ENCODE measurements at places on chromosomes 4 and X.

DNA sequence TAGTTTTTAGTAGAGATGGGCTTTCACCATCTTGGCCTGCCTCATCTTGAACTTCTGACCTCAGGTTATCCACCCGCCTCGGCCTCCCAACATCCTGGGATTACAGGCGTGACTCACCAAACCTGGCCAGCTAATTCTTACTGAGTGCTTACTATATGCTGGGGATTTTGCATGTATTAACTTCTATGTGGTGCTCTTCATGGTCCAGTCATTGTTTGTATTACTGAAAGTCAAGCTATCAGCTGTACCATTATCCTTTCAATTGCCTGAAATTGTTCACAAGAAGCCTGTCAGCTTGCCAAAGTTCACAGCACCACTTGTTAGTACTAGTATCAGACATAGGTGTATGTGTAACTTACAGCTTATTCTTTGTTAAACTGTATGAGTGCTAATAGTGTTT lies 1272.1 kb downstream of the ARAP2 start:
- DNase-seq = no peak

DNA sequence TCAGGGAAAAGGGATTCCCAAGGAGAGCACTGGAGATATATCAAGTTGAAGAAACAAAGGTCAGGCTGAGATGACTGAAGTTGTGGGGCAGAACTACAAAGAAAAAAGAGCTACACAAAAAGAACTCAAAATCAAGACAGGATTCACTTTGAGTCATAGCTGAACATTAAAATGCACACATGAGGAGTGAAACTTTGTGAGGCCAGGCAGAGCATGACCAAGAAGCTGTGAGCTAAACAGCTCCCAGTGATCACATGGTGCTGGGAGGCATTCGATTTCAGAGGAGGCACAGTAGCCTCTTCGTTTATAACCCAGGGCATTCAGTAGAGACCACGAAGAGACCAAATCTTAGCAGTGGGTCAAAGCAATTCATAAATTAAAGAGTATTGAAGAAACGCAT lies 145.3 kb downstream of the ATRX start:
- DNase-seq = no peak

- no peak for DNase-seq
Observed at GRCh38 chr4:87213421-87214075, 6.9 kb downstream of the KLHL8 start.

DNA sequence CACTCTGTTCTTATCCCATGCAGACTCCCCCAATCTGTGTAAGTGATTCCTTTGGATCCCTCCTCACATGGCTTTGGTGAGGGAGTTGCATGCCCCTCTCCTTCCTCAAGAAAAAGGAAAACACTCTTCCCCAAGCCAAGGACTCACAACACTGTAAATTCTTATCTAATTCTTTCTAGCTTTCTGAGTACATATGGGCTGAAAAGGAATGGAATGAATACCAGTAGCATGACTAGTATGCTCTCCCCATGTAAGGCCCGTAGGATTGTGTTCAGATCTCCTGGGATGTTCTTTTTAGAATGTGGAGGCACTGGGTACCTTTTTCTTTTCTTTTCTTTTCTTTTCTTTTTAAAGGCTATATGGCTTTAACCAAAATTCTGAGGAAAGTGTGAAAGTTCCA lies 17.0 kb upstream of the MAGED1 start:
- DNase-seq = no peak

DNA sequence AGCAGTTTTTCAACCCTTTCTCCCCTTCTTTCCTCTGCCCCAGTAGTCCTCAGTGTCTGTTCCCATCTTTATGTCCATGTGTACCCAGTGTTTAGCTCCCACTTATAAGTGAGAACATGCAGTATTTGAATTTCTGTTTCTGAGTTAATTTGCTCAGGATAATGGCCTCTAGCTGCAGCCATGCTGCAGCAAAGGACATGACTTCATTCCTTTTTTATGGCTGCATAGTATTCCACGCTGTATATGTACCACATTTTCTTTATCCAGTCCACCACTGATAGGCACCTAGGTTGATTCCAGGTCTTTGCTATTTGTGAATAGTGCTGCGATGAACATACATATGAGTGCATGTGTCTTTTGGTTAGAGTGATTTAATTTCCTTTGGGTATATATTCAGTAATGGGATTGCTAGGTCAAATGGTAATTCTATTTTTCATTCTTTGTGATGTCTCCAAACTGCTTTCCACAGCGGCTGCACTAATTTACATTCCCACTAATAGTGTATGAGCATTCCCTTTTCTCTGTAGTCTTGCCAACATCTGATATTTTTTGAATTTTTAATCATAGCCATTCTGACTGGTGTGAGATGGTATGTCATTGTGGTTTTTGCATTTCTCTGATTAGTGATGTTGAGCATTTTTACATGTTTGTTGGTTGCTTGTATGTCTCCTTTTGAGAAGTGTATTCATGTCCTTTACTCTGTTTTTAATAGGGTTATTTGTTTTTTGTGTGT lies 54.6 kb upstream of the ANK2 start:
- DNase-seq = no peak

DNA sequence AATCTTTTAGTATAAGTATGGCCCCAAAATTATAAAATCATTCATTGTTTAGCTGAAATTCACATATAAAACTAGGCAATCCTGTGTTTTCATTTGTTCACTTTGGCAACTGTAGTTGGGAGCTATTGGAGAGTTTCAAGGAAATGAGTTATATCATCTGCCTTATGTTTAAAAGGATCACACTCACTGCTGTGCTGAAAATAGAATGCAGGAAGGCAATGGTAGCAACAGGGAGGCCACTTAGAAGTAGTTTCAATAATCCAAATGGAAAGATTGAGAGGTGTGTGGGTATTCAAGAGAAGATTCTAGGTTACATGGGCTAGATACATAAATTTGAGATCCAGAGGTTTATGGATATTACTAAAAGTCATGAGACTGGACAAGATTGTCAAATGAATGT lies 184.9 kb downstream of the PDGFC start:
- no peak for DNase-seq

DNA sequence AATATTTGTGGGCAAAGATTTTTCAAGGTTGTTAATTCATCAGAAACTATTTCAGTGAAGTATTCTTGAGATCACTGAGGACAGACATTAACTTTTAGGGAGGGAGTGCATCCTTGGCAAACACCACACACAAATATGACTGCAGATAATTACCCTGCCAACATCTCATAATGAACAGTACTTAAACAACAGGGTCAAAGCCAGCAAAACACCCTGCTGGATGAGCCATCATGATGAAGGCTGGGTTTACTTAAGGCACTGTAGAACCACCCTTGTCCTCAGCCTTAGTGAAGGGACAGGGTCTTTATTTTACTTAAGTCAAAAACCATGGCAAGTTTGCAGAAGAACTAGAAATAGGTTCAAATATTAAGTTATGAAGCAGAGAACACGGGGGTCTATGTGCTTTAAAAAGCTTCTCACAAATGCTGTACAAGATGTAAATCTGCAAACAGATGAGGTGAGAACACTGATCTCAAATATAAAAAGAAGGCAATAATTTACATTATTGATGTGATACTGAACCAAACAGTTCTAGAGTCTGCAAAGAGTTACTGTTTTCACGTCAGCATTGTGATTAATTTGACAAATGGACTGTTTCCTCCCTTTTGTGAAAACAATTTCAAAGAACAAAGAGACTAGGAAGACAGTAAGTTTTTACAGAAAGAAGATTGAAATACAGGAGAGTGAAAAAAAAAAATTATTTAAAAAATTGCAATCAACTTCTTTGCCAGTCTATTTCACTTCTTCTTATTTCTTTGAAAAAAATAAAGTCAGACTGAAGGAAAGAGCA lies 28.2 kb downstream of the TAPT1 start:
- DNase-seq = no peak
